ENCODE measurements at places on chromosomes 11 and 22. TPM values are rescaled to one million over a fixed set of nuclear protein-coding genes. Genes with fewer than 3 reads are reported as not detected.

DNA sequence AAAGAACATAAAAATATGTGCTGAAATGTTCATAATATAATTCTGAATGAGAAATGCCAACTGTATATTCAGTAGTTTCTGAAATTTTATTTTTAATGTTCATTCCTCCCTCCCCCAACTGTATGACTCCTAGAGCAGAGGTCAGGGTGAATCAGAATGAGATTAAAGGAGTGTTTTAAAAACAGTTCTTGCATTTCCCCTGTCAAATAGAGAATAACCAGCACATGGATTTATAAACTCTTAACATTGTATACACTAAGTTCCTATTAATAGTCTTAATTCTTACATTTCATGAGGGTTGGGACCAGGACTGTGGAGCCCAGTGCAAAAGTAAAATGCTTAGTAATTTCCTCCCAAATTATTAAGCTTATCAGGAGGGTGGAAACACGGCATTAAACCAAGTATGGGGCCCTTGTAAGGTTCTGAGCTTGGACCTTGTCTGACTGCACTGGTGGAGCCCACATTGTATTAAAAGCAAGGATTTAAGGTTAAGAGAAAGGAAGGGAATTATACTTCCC is 474.6 kb upstream of the RAG2 start:
- H3K27ac ChIP-seq = no peak overlapping the region
- no peak for DNase-seq
- no peaks in the 10 kb centered on the region for H3K27me3 ChIP-seq
- no peaks in the 10 kb centered on the region for H3K36me3 ChIP-seq
- no peak overlapping the region for H3K4me3 ChIP-seq
- no peaks in the 10 kb centered on the region for H3K4me1 ChIP-seq

GRCh38 chr11:127843483-127844396 is 743.6 kb downstream of the ETS1 start:
- no peaks in the 10 kb centered on the region for H3K36me3 ChIP-seq
- H3K4me1 ChIP-seq = no peaks in the 10 kb centered on the region
- H3K27me3 ChIP-seq = no peaks in the 10 kb centered on the region
- H3K27ac ChIP-seq = no peak overlapping the region
- no peak for DNase-seq
- no peak overlapping the region for H3K4me3 ChIP-seq

GRCh38 chr11:30285416-30286121 is 37.3 kb upstream of the ARL14EP start:
- H3K4me3 ChIP-seq = no peak overlapping the region
- no peak for DNase-seq
- H3K27me3 ChIP-seq = peaks cover 28% of the 10 kb centered on the region
- H3K36me3 ChIP-seq = no peaks in the 10 kb centered on the region
- H3K4me1 ChIP-seq = no peaks in the 10 kb centered on the region
- no peak overlapping the region for H3K27ac ChIP-seq

DNA sequence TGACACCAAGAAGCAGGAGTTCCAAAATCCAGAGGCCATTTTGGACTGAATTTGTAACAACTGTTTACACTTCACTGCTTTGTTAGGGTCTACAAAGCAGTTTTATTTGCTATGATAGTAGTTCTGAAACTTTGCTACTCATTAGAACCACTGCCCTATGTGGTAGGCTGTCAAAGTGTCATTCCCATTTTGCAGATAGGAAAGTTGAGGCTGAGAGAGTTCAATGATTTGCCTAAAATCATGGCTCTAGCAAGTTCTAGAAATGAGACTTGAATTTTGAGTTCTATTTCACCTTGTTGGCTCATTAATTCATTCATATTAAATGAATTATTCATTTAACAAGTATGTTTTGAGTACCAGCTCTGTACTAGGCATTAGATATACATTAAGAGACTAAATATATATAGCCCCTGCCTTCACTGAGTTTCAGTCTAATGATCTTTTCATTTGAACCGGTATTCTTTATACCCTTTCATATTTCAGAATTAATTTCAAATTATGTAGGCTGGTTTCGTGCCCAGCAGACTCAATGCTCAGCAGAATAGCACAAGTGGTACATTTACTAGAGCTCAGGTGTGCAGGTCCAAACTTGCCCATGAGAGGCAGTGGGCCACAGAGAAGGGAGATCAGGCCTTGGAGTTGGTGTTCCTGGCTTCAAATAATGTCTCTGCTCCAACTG is 93.5 kb downstream of the ME3 start:
- H3K27me3 ChIP-seq = no peaks in the 10 kb centered on the region
- peak overlapping the region; percentile 36 for H3K27ac ChIP-seq
- H3K4me1 ChIP-seq = peaks cover 17% of the 10 kb centered on the region
- no peaks in the 10 kb centered on the region for H3K36me3 ChIP-seq

GRCh38 chr11:11318461-11318860 is 34.6 kb downstream of the CSNK2A3 start:
- no peak overlapping the region for H3K27ac ChIP-seq

- H3K4me3 ChIP-seq = no peak overlapping the region
- H3K4me1 ChIP-seq = peaks cover 96% of the 10 kb centered on the region
- H3K27me3 ChIP-seq = no peaks in the 10 kb centered on the region
- no peaks in the 10 kb centered on the region for H3K36me3 ChIP-seq
- DNase-seq = no peak
Observed at GRCh38 chr22:30307041-30307574, 17.8 kb upstream of the CASTOR1 start.

DNA sequence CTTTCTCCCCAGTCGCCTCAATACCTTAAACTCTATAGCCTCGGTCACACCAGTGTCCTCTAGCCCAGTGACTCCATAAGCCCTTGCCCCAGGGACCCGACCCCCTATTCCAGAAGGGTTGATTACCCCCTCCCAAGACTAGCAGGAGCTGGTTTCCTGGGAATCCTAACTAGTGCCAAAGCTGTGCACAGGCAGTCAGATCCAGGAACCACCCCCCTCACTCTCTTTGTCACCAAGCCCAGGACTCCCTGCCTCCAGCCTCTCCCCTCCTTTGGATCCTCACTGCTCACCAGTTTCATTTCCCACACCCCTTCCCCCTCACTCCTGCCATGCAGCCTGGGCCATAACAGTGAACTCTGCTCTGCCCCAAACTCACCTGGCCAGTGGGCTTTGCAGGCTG is 9.8 kb downstream of the LTBP3 start:
- H3K27me3 ChIP-seq = no peaks in the 10 kb centered on the region
- no peak for DNase-seq
- H3K4me3 ChIP-seq = no peak overlapping the region
- H3K27ac ChIP-seq = no peak overlapping the region

GRCh38 chr11:78784321-78785061 is 209.8 kb upstream of the NARS2 start:
- no peaks in the 10 kb centered on the region for H3K4me1 ChIP-seq
- no peaks in the 10 kb centered on the region for H3K36me3 ChIP-seq
- DNase-seq = no peak

- no peak for DNase-seq
- H3K4me1 ChIP-seq = no peaks in the 10 kb centered on the region
- H3K27me3 ChIP-seq = 0 out of 2 replicates have a peak, but pooled peaks cover 11% of the 10 kb centered on the region
- H3K27ac ChIP-seq = no peak overlapping the region
Observed at GRCh38 chr11:83801799-83802198, 515.6 kb upstream of the CCDC90B start.

- H3K4me1 ChIP-seq = peaks cover 33% of the 10 kb centered on the region
- no peaks in the 10 kb centered on the region for H3K27me3 ChIP-seq
- no peak for DNase-seq
- no peak overlapping the region for H3K27ac ChIP-seq
Observed at GRCh38 chr22:49929211-49929979, 11.0 kb downstream of the CRELD2 start.

GRCh38 chr11:98979205-98979604 is 41.5 kb upstream of the CNTN5 start:
- H3K4me3 ChIP-seq = no peak overlapping the region
- no peaks in the 10 kb centered on the region for H3K27me3 ChIP-seq
- no peak overlapping the region for H3K27ac ChIP-seq

GRCh38 chr11:126083829-126084607 is 21.4 kb upstream of the CDON start:
- DNase-seq = no peak
- H3K27me3 ChIP-seq = no peaks in the 10 kb centered on the region
- no peak overlapping the region for H3K4me3 ChIP-seq
- H3K36me3 ChIP-seq = no peaks in the 10 kb centered on the region
- H3K27ac ChIP-seq = no peak overlapping the region
- no peaks in the 10 kb centered on the region for H3K4me1 ChIP-seq

- DNase-seq = no peak
- H3K4me1 ChIP-seq = peaks cover 4% of the 10 kb centered on the region
- H3K36me3 ChIP-seq = no peaks in the 10 kb centered on the region
- no peak overlapping the region for H3K27ac ChIP-seq
- H3K4me3 ChIP-seq = no peak overlapping the region
Observed at GRCh38 chr11:44348114-44348513, 38.2 kb upstream of the ALX4 start.

DNA sequence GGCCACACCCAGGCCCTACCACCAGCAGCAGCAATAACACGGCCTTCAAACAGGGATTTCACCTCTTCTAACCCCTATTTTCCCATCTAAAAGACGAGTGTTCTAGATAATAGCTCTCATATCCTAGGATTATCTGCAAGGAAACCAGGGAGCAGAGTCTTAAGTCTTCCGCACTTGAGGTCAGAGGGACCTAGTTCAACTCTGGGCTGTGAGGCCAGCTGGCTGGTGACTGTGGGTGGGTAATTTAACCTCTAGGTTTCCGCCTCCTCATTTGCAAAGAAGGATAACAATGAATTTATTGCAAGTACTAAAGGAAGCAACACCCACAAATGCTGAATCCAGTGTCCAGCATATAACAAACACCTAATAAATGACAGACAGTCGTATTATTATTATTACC is 70.1 kb downstream of the LARGE1 start:
- H3K4me3 ChIP-seq = no peak overlapping the region
- no peaks in the 10 kb centered on the region for H3K4me1 ChIP-seq
- no peaks in the 10 kb centered on the region for H3K36me3 ChIP-seq
- H3K27ac ChIP-seq = no peak overlapping the region
- no peak for DNase-seq
- H3K27me3 ChIP-seq = no peaks in the 10 kb centered on the region

- peaks cover 21% of the 10 kb centered on the region for H3K4me1 ChIP-seq
- no peaks in the 10 kb centered on the region for H3K36me3 ChIP-seq
- H3K4me3 ChIP-seq = no peak overlapping the region
Observed at GRCh38 chr22:49281467-49282340, 546.0 kb downstream of the BRD1 start.

DNA sequence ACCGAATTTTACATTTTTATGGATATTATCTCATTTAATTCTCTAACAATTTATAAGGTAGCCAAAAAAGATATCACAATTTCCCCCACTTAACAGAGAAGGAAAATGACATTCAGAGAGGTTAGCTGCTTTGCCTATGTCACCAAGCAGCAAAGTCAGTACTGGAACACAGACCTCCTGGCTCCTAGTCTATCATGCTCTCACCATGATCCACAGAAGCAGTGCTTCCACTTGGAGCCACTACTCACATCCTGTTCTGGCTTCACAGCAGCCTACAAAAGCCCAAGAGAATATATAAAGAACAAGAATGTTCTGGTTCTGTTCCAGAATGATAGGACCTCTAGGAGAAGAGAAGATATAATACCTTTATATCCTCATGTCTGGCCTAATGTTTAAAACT is 59.5 kb upstream of the SCUBE2 start:
- H3K4me3 ChIP-seq = no peak overlapping the region
- H3K4me1 ChIP-seq = no peaks in the 10 kb centered on the region
- H3K27ac ChIP-seq = no peak overlapping the region
- no peaks in the 10 kb centered on the region for H3K27me3 ChIP-seq

DNA sequence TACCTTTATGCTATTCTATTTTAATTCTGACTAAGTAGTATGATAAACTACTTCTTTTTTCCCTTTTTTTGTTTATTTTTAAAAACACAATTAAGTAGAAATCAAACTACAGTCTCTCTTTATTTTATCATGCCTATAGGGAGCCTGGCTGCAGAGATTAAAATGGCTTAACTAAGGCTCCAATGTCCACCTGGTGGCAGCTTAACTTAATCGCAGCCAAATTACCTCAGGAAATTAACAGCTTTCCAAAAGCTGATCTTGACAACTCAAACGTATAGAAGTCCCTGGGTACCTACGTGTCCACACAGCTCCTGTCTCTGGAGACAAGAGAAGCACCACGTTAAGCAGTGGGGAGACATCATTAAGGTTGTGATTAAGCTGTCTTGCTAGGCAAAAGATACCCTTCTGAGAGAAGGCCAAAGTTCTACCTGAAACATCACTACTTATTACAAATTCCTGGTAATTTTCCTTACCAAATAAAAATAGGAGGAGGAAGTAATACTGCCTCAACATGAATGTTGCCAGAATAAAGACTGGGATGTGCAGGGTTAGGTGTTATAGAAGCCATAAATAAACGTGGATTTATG is 63.2 kb upstream of the SNX19 start:
- H3K4me1 ChIP-seq = no peaks in the 10 kb centered on the region
- peaks cover 7% of the 10 kb centered on the region for H3K27me3 ChIP-seq
- H3K4me3 ChIP-seq = no peak overlapping the region
- H3K36me3 ChIP-seq = no peaks in the 10 kb centered on the region

- no peak overlapping the region for H3K27ac ChIP-seq
- no peaks in the 10 kb centered on the region for H3K36me3 ChIP-seq
- no peak for DNase-seq
- no peaks in the 10 kb centered on the region for H3K27me3 ChIP-seq
- no peak overlapping the region for H3K4me3 ChIP-seq
Observed at GRCh38 chr11:37407461-37407860, 809.4 kb upstream of the RAG2 start.

- H3K4me1 ChIP-seq = peaks cover 2% of the 10 kb centered on the region
- no peaks in the 10 kb centered on the region for H3K27me3 ChIP-seq
- no peaks in the 10 kb centered on the region for H3K36me3 ChIP-seq
Observed at GRCh38 chr11:875203-875602, 32.6 kb downstream of the TSPAN4 start.

DNA sequence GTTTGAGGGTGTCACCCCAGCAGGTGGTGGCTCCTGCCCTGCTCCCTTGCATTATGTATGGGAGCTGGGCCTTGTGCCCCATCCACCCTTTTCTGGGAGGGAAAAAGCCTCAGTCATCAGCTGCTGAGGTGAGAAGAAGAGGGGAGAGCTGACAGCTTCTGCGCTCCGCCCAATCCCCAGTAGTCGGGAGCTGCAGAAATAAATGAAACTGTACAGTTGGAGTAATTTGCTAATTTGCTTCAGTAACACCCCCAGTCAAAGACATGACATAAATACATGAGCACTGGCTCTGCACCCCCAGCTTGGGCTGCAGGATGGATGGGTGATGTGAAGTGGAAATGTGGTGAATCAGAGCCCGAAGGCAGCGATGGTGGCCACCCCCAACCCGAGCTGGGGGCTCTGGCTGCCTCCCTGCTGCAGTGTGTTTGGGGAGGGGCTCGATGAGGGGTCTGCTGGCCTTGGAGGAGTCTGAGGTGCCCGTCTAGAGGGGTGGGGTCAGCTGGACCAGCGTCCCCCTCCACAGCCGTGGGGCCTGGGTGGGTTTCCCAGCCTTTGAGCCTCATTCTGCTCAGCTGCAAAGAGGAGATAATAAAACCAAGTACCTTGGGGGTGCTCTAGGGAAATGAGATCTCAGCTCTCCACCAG is 59.2 kb downstream of the MPPED1 start:
- no peak overlapping the region for H3K4me3 ChIP-seq
- H3K36me3 ChIP-seq = no peaks in the 10 kb centered on the region
- peaks cover 63% of the 10 kb centered on the region for H3K27me3 ChIP-seq
- no peaks in the 10 kb centered on the region for H3K4me1 ChIP-seq

GRCh38 chr11:75814363-75814676 is 690 bp upstream of the UVRAG start:
- DNase-seq = no peak
- peak overlapping the region; percentile 90 for H3K4me3 ChIP-seq
- H3K36me3 ChIP-seq = no peaks in the 10 kb centered on the region
- peaks cover 33% of the 10 kb centered on the region for H3K4me1 ChIP-seq
- peak overlapping the region; percentile 47 for H3K27ac ChIP-seq
- no peaks in the 10 kb centered on the region for H3K27me3 ChIP-seq

- H3K27me3 ChIP-seq = peaks cover 8% of the 10 kb centered on the region
- H3K4me1 ChIP-seq = peaks cover 10% of the 10 kb centered on the region
- H3K4me3 ChIP-seq = no peak overlapping the region
Observed at GRCh38 chr22:26643418-26644100, 13.8 kb upstream of the MIAT start.

The SLC5A1 gene
- 0.32 TPM for total RNA-seq

The OR51E2 gene
- total RNA-seq = not detected

The PGA4 gene
- not detected for total RNA-seq

Measured in HCT116 (cell line).